ENCODE measurements at places on chromosomes 12 and 14.

DNA sequence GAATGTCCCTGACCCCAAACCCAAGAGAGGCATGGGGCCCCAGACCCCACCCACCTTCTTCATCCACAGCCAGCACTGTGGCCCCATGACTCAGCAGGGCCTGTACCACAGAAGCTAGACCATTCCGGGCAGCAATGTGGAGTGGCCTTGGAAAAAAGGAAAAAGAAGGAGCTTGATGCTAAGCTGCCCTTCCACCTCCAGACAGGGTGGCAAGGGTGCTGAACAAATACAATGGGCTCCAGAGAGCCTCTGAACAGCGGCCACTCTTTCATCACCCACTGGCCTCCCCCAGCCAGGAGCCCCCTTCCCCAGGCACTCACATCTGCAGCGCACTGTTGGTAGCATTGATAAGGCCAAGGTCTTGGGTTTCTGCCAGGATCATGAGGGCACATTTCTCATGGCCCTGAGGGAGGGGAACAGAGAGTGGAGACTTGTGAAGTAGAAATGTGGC lies 13.9 kb downstream of the SLC39A5 start:
- DNase-seq = no peak

- DNase-seq = no peak
Observed at GRCh38 chr12:64609536-64610078, 688 bp upstream of the RASSF3 start.

DNA sequence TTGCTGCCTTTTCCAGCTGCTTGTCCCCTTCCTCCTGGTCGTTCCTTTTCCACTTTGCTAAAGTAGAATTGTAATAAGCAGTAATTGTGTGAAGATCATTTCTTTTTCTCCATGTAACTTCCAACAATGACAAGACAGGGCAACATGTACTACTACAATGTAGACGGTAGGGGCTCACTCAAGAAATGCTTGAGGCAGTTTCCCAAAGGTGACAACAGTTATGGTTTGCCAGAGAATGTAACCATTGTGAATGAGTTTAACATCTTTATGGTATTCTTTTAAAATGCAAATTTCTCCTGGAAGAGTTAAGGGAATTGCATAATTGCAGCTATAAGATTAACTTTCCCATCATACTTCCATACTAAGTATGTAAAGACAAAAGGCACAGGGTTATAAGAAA lies 23.8 kb upstream of the PHLDA1 start:
- DNase-seq = no peak

GRCh38 chr12:4994622-4995021 lies 49.1 kb upstream of the KCNA5 start:
- no peak for DNase-seq

DNA sequence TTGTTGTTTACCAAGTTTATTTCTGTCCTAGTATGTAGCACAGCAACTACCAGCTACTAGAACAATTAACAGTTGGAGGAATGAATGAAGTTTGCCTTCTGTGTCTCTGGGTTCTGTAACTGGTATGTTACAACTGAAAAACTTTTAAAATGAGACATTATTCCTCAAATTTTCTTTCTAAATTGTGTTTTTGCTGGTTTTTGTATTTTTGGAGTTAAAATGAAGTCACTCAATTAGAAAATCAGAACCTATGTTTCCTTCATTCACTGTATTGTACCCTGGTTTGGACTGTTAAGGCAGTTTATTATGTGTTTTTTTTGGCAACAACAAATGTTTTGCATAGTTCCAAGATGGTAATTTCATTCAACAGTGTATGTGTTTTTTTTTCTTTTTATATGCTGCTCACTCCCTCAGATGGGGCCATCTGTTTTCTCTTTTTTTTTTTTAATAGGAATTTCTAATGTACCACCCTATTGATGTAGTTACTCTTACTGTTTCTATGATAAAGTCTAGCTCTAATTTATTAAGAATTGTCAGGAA lies 30.2 kb upstream of the EVL start:
- no peak for DNase-seq

GRCh38 chr12:120573560-120573959 lies 7.6 kb downstream of the POP5 start:
- DNase-seq = no peak

GRCh38 chr12:91877022-91877421 lies 268.6 kb downstream of the BTG1 start:
- no peak for DNase-seq

DNA sequence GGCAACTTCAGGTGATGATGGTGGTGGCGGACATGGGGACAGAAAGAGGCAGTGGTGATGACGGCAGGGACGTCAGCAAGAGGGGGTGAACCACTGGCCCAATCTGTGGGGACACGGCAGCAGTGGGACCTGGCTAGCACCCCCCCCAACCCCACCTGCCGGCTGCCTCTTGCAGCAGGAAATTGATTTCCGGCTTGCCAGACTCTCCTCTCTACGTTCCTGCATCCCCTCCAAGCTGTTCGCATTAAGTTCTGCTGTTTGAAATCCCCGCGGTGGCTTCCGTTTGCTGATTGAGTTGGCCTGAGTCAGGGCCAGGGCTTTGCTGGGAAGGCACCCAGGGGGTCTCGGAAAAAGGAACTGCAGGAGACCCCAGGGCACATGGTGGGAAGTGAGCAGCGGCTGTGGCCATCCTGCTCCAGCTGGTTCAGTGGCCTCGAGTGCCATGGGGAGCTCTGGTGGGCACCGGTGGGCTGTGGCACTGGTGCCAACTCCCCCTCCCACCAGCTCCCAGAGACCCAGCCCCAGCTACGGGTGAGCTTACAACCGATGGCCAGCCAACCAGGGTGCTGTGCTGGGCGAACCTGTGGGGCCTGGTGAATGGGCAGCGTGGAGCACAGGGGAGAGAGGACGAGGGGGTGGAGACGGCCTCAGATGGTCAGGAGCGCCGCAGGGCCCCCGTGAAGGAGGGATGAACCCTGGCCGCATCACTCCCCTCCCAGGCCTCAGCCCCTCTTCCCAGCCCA lies 14.6 kb upstream of the NUDT14 start:
- DNase-seq = no peak

- DNase-seq = no peak
Observed at GRCh38 chr12:56781726-56782125, 18.6 kb downstream of the HSD17B6 start.

GRCh38 chr12:52469853-52470252 lies 3.8 kb downstream of the KRT6C start:
- DNase-seq = no peak

GRCh38 chr12:12323591-12323990 lies 26.5 kb downstream of the MANSC1 start:
- DNase-seq = no peak

DNA sequence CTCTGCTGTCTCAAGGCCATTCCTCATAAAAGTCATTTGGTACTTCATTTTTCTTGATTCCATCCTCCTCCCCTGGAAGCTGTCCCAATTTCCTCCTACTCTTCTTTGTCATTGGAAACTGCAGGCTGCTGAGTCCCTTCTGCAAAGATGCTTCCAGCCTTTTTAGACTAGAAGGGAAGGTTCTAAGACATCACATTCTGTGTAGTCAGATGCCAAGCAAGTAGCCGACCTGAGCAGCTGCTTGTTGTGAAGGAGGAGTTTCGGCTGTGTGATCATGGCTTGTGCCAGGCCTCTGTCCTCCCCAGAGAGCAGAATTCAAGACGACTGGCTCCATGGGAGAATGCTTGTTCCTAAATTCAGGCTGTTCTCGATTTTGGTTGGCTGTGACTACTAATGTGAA lies 8.7 kb downstream of the RFC5 start:
- DNase-seq = no peak

GRCh38 chr14:67728258-67728657 lies 26.6 kb downstream of the RDH12 start:
- no peak for DNase-seq

GRCh38 chr12:119006746-119007145 lies 25.4 kb downstream of the SRRM4 start:
- no peak for DNase-seq

- DNase-seq = no peak
Observed at GRCh38 chr14:61174987-61175386, 106.2 kb downstream of the TMEM30B start.

DNA sequence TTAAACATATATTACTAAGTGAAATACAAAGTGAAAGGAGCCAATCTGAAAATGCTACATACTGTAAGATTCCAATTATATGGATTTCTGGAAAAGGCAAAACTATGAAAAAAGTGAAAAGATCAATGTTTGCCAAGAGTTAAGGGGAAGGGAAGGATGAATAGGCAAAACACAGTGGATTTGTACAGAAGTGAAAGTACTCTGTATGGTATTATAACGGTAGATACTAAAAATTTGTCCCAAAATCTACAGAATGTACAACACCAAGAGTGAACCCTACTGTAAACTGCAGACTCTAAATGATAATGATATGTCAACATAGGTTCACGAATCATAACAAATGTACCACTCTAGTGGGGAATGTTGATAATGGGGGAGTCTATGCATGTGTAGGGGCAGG lies 17.8 kb downstream of the EEA1 start:
- no peak for DNase-seq

DNA sequence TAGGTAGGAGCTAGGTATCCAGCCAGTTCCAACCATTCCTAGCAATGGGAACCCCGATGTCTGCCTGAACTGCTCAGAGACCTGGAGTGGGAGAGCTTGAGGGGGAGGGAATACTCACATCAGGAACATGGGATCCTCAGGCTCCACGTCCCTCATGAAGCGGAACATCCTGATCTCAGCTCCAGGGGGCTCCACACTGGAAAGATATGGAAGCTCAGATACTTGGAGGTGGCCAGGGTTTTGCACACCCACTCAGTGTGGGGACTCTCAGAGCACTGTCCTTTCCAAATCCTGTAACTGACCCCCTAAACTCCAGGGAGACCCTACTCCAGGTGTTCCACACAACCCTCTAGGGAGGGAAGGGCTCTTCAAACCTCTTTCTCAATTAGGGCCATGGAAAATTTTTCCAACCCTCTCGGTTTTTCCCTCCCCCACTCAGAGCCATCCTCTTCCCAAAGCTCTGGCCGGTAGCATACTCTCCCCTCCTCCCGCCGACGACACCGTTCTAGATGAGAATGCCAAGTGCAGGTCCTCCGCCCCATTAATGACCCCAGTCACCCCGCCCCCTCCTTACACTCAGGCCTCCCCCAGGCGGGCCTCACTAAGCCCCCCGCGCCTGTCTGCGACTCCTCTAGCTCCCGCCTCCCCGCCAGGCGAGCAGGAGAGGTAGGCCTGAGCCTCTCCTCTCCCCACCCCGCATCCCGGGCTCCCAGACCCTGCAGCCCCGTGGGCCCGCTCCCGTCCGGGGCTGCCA lies 597 bp downstream of the MLF2 start:
- DNase-seq = no peak

DNA sequence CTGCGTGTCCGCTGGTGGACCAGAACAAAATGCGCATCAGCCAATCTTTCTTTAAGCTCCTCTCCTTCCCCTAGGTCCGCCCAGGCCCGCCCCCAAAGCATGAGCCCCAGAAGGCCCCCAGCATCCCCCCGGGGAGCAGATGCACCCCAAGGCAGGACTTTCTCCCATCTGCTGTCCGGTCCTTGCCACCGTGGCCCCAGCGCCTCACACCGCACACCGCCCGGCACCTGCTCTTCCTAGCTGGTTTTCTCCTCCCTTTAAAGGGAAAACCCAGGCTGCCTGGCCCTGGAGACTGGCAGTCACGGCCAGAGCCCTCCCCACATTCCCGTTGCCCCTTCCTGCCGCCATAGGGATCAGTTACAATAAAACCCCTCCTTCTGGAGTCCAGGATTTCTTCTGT lies 30.2 kb downstream of the RIMBP2 start:
- DNase-seq = no peak

GRCh38 chr12:44053549-44054127 lies 217.8 kb downstream of the TMEM117 start:
- no peak for DNase-seq

DNA sequence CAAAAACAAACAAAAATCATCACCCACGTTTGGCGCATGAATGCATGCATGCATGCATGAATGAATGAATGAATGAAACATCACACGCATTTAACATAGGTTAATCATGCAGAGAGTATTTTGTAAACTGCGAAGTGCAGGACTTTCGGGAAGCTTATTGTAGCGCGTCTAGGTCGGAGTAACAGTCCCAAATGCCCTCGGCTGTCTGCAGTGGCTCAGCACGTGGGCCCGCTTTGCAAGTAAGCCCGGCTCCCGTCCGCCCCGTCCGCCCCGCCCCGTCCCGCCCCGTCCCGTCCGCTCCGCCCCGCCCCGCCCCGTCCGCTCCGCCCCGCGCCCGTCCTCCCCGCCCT lies 263 bp upstream of the IFT81 start:
- DNase-seq = no peak

- DNase-seq = no peak
Observed at GRCh38 chr14:85437148-85437547, 92.8 kb upstream of the FLRT2 start.

GRCh38 chr14:76101391-76102379 lies 50.0 kb upstream of the GPATCH2L start:
- DNase-seq = no peak

DNA sequence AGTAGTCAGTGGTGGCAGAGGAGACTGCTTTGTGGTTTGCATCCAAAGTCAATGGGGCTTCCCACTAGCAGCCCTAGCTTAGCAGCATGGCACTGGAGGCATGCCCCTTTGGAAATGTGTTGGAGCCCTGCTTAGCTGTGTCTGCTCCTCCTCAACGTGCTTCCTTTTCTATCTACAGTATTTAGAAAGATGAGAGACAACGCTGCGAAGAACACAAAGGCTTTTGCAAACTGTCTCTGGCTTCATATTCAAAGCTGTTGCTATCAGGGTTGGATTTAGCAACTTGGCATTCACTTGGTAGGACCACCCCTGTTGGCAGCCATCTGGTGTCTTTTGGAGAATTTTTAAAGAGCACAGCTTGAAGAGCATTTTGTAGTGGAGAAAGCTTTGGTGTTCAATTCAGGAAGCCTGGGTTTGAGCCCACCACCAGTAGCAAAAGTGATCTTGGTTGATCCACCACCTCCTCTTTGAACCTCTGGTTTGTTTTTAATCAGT lies 82.1 kb upstream of the CCDC196 start:
- no peak for DNase-seq

DNA sequence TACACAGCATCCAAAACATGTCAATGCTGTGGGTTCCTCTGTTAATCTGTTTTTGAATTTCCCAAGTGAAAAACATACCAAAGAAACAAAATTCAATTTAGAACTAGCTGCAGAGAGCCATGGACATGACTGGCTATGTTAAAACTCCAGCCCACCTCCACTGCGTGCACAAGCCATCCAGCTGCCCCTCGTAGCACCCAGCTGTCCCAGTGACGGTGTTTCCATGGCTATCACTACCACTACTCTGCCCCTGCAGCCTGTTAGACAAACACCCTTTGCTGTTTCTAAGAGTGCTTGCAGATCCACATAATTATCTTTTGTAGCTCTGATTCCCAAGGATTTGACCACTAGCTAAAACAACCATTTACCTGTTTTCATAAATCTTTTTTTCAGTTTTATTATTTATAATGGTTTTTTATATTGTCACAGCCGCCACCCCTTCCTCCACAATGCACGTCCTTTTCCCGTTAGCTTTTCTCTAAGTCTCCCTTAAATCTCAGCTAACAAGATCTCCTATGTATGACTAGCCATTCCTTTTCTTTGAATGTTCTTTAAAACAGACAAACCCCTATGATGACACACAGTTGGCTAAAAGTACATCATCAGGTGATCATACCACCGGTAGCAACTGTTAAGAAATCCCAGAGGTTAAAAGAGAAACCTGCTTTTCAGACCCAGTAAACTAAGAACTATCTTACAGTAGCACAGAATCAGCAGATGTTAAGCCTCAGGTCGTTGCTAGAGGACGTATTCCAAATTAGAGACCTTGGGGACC lies 37.8 kb upstream of the NAA30 start:
- no peak for DNase-seq
